Endothelial cell of umbilical vein (primary cell): ENCODE measurements at places on chromosomes 3 and 15. TPM values are rescaled to one million over a fixed set of nuclear protein-coding genes. Genes with fewer than 3 reads are reported as not detected.

The ARNT2 gene
- total RNA-seq = 0.18 and 0.20 TPM in 2 replicates

The UTS2B gene
- 0.81 and 1.1 TPM in 2 replicates for total RNA-seq

The KIF23 gene
- 55.7 and 64.7 TPM in 2 replicates for total RNA-seq

The SPTSSB gene
- total RNA-seq = not detected in 2 replicates

The C2CD4A gene
- total RNA-seq = 0.46 and 1.1 TPM in 2 replicates

The SAMD7 gene
- not detected in 2 replicates for total RNA-seq

The ROPN1 gene
- not detected in 2 replicates for total RNA-seq

The GORASP1 gene
- 68.0 and 74.7 TPM in 2 replicates for total RNA-seq

The KBTBD12 gene
- total RNA-seq = not detected in 2 replicates

The ROBO2 gene
- 0.23 TPM in 1 of 2 replicates, not detected in the other for total RNA-seq

The FSD2 gene
- not detected in 2 replicates for total RNA-seq

- H3K4me1 ChIP-seq = peaks cover 32% of the 10 kb centered on the region
- no peaks in the 10 kb centered on the region for H3K36me3 ChIP-seq
- H3K27me3 ChIP-seq = no peaks in the 10 kb centered on the region
- DNase-seq = peak; percentile 39
Observed at GRCh38 chr3:187743195-187744141, 1.8 kb downstream of the BCL6 start.

DNA sequence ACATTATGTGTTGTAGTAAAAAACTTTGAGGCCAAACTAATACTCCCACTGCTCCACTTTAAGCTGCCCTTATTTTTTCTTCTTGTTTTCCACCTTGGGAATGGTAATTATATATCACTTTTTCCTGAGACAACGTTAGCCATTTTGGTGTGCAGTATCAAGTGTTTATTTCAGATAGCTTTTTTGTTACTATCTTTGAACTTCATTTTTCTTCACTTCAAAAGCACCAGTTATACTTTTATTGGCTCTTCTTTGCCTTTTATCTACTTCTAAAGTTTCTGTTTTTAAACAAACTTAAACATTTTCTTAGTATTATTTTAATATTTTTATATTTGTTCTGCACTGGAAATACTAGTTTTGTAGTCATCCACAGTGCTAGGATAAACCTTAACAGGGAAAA is 6.5 kb downstream of the TOPAZ1 start:
- H3K27ac ChIP-seq = no peak overlapping the region
- no peak overlapping the region for H3K4me3 ChIP-seq
- no peak for DNase-seq
- H3K36me3 ChIP-seq = no peaks in the 10 kb centered on the region

- no peak overlapping the region for H3K27ac ChIP-seq
- H3K27me3 ChIP-seq = peaks cover 7% of the 10 kb centered on the region
- H3K36me3 ChIP-seq = no peaks in the 10 kb centered on the region
- no peaks in the 10 kb centered on the region for H3K4me1 ChIP-seq
- no peak overlapping the region for H3K4me3 ChIP-seq
Observed at GRCh38 chr15:69000091-69000490, 14.4 kb upstream of the NOX5 start.

DNA sequence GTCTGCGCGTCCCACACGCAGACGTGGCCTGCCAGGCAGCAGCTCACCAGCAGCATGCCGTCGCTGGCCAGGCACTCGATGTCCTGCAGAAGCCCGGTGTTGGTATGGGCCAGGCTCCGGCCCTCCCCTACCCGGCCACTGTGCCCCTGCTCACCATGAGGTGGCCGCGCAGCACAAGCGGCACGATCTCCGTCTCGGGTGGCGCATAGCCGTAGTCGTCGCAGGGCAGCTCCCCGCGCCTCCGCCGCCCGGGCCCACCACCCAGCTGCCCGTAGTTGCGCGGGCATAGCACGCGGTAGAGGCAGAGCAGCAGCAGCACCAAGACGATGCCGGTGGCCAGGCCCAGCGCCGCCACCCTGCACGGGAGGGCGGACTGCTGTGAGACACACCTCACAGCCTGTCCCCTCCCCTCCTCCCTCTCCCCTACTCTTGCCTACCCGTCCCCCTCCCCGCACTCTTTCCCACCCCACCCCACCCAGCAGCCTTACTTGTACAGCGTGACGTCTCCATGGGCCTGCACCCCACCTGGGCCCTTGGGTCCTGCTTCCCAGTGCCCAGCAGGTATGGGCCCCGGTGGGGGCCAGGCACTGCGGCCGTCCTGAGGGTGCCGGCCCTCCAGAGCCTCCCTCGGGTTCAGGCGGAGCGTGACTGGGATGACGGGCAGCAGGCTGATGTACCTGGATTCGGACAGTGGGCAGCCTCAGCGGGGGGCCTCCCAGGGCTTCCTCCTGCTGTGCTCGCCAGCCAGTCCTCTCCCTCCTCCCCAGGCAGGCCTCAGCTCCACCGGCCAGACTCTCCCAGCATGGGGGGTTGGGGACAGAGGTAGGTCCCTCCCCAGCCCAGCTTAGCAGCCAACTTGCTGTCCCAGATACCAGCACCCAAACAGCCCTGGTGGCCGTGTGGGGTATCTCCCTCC is 37.6 kb downstream of the PTPN23 start:
- DNase-seq = no peak
- H3K27ac ChIP-seq = no peak overlapping the region
- no peaks in the 10 kb centered on the region for H3K27me3 ChIP-seq
- H3K4me1 ChIP-seq = no peaks in the 10 kb centered on the region

- no peaks in the 10 kb centered on the region for H3K27me3 ChIP-seq
- H3K4me3 ChIP-seq = no peak within 1 kb of the TSS
- H3K27ac ChIP-seq = peak within 1 kb of the TSS; percentile 50
- H3K36me3 ChIP-seq = no peaks in the 10 kb centered on the region
- peak; percentile 60 for DNase-seq
Observed at GRCh38 chr3:160676547-160677303, at the start of gene ARL14. Gene ARL14 (plus strand): TSS chr3:160677160. CDS start chr3:160677347, 187 bp downstream.

DNA sequence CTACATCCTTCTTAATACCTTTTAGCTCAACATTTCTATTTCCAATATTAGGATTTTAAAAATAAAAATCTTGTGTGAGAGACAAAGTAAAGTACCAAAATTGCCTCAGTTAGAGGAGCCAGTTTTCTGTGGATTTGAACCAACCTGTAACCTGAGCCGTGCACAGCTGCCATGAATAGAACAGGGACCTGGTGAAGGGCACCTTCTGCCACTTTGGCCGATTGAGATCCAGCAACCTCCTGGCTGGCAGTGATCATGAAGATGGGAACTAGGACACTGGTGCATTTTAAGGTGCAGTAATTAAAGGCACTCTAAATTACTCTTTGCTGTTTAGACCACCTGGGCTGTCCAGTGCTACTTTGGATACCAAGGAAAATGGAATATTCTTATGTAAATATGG is 34.3 kb upstream of the TRAK1 start:
- no peak overlapping the region for H3K4me3 ChIP-seq
- H3K4me1 ChIP-seq = peaks cover 25% of the 10 kb centered on the region
- no peaks in the 10 kb centered on the region for H3K36me3 ChIP-seq
- no peak for DNase-seq
- no peaks in the 10 kb centered on the region for H3K27me3 ChIP-seq
- H3K27ac ChIP-seq = no peak overlapping the region

DNA sequence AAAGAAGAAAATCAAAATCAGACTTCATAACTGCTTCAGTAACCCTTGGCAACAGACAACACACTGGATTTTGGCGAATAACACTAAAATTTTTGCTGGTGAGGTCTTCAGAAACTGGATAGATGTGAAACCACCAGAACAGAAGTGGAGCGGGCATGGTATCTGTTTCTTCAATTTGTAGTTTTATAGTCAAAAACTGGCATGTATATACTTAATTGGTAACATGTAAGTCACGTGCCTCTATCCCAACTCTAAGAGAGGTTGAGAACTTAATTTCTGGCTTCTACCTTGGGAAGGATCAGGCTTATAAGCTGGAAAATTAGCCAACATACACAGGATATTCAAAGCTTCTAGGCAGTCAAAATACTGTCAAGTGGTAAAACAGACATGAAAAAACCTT is 172.6 kb upstream of the CHL1 start:
- no peak overlapping the region for H3K4me3 ChIP-seq
- no peaks in the 10 kb centered on the region for H3K27me3 ChIP-seq
- no peaks in the 10 kb centered on the region for H3K4me1 ChIP-seq
- no peak overlapping the region for H3K27ac ChIP-seq
- H3K36me3 ChIP-seq = no peaks in the 10 kb centered on the region
- DNase-seq = no peak

GRCh38 chr3:188431553-188431952 is 277.6 kb downstream of the LPP start:
- DNase-seq = peak; percentile 68
- no peaks in the 10 kb centered on the region for H3K27me3 ChIP-seq
- H3K4me1 ChIP-seq = peaks cover 39% of the 10 kb centered on the region

DNA sequence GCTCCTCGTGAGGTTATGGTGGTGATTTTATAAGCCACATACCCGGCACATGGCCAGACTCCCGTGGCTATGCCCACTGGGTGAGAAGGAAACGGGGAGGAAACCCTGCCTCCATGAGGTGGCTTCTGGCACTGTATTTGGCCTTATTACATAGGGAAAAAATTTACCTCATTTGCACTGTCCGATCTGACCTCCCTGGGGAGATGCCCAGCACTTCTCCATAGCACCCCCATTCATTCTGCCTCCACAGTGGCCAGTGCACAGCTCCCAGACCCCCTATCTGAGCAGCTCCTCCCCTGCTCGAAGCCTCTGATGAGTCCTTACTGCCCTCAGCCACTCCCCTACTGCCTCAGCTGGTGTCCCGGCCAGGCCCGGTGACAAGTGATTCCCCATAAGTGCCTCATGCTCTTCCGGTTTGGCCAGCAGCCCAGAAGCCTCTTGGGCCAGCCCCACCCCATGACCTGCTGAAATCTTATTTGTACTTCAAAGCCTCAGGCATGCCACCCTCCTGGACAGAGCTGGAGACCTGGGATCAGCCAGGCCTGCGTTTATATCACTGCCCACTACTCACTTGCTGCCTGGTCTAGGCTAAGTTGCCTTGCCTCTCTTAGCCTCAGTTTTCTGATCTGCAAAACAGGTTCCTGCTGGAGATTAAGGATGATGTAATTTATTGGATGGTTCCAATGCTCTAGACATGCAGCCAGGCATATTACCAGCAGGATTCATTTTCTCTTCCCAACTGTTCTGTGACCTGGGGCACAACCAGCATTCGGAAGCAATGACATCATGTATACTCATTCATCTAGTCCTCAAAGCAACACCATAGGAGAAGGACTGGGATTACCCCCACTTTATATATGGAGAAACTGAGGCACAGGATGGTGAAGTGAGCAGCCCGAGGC is 30.6 kb upstream of the SLC6A6 start:
- no peak overlapping the region for H3K27ac ChIP-seq
- H3K4me3 ChIP-seq = no peak overlapping the region
- no peaks in the 10 kb centered on the region for H3K36me3 ChIP-seq
- no peaks in the 10 kb centered on the region for H3K27me3 ChIP-seq

GRCh38 chr3:67450153-67450552 is 204.3 kb downstream of the SUCLG2 start:
- no peak overlapping the region for H3K27ac ChIP-seq
- no peak for DNase-seq
- H3K4me3 ChIP-seq = no peak overlapping the region
- H3K36me3 ChIP-seq = no peaks in the 10 kb centered on the region

GRCh38 chr3:13934813-13935212 is 54.9 kb upstream of the WNT7A start:
- no peaks in the 10 kb centered on the region for H3K4me1 ChIP-seq
- H3K36me3 ChIP-seq = no peaks in the 10 kb centered on the region
- H3K27ac ChIP-seq = no peak overlapping the region
- no peaks in the 10 kb centered on the region for H3K27me3 ChIP-seq
- no peak for DNase-seq

DNA sequence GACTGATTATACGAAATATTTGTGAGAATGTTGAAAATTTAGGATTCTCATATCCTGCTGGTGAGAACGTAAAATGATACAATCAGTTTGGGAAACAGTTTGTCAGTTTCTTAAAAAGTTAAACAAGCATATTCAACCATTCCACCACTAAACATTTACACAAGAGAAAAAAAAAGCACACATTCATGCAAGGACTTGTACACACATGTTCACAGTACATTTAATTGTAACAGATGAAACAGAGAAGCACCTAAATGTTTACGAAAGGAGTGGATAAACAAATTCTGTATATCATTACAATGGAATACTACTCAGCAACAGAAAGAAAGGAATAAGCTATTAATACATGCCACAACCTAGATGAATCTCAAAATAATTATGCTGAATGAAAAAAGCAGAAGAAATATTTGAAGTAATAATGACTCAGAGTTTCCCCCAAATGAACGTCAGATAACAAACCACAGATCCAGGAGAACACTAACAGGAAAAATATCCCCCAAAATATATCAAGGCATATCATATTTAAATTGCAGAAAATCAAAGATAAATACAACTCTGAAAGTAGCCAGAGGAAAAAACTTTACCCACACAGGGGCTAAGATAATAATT is 14.3 kb downstream of the ANKRD28 start:
- H3K4me3 ChIP-seq = peak overlapping the region; percentile 11
- peak overlapping the region; percentile 71 for H3K27ac ChIP-seq
- H3K27me3 ChIP-seq = no peaks in the 10 kb centered on the region

GRCh38 chr3:117626577-117626976 is 917.0 kb downstream of the TUSC7 start:
- DNase-seq = no peak
- H3K4me3 ChIP-seq = no peak overlapping the region
- H3K27me3 ChIP-seq = no peaks in the 10 kb centered on the region
- H3K27ac ChIP-seq = no peak overlapping the region
- H3K36me3 ChIP-seq = no peaks in the 10 kb centered on the region
- H3K4me1 ChIP-seq = peaks cover 31% of the 10 kb centered on the region

GRCh38 chr3:138394686-138395085 is 39.7 kb upstream of the ESYT3 start:
- no peaks in the 10 kb centered on the region for H3K27me3 ChIP-seq
- no peak for DNase-seq
- H3K27ac ChIP-seq = no peak overlapping the region
- no peaks in the 10 kb centered on the region for H3K36me3 ChIP-seq

- no peak overlapping the region for H3K4me3 ChIP-seq
- no peaks in the 10 kb centered on the region for H3K27me3 ChIP-seq
- DNase-seq = no peak
- no peaks in the 10 kb centered on the region for H3K36me3 ChIP-seq
Observed at GRCh38 chr15:26298659-26299170, 435.6 kb upstream of the ATP10A start.

GRCh38 chr3:98962189-98962930 is 60.9 kb upstream of the DCBLD2 start:
- H3K27ac ChIP-seq = peak overlapping the region; percentile 63
- H3K27me3 ChIP-seq = no peaks in the 10 kb centered on the region

GRCh38 chr15:46297766-46298165 is 662.9 kb downstream of the SQOR start:
- no peaks in the 10 kb centered on the region for H3K36me3 ChIP-seq
- no peak for DNase-seq
- H3K4me1 ChIP-seq = no peaks in the 10 kb centered on the region
- no peaks in the 10 kb centered on the region for H3K27me3 ChIP-seq

GRCh38 chr15:25930931-25931330 is 67.8 kb upstream of the ATP10A start:
- H3K4me1 ChIP-seq = no peaks in the 10 kb centered on the region
- no peak overlapping the region for H3K4me3 ChIP-seq
- H3K36me3 ChIP-seq = no peaks in the 10 kb centered on the region
